ENCODE measurements at places on chromosomes 3 and 15.

DNA sequence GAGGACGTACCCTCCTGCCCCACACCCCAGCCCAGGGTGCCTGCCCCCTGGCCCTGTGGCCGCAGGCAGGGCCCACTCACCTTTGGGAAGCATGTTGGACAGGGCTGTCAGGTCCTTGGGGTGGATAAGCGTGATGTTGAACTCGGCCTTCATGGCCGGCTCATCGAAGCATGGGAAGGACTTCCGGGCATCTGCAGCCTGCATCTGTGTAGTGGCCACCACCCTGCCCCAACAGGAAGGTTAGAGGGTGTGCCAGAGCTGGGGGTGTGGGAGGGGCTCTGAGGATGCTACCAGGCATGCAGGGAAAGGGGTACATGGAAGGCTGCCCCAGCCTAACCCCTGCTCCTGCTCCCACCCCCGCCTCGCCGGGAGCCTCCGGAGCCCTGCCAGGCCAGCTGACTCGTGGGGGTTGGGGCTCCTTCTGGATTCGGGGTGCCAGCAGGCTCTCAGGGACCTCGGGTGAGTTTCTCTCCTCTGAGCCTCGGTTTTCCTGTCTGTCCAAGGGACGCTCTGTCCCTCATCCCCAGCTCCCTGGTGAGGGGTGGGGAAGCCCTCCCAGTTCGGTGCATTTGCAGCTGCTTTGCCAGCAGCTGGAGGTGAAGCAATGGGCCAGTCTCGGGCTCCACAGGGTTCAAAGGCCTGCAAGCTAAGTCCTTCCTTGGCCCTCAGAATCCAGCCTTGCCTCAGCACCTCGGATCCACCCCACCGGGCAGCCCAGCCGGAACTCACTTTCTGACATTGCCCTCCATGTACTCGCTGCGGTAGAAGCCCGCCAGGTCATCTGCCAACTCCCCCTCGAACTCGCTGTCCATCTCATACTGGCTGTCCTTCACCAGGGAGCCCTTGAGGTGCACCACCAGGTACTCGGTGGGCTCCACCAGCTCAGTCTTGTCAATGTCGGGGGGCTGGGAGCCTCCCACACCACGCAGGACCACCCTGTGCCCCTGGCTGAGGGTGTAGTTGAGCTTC is 9.1 kb downstream of the ANPEP start:
- no peak for DNase-seq

DNA sequence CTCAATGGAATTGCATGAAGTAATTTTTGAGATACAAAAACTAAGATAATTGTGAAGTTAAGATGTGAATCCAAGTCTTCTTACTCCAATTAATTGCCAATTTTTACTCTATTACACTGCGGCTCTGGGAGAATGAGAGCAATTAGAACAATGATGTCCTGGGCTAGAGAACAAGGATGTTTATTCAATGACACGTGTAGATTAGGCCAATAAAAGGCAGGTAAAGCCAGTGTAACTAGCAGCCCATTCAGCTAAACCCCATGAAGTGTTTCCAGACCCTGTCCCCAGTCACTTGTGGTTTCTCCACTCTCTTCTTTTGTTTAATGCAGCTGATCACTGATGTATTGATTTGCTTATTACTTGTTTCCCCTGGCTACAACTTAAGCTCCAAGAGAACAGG is 381.1 kb upstream of the ARHGEF26 start:
- no peak for DNase-seq

DNA sequence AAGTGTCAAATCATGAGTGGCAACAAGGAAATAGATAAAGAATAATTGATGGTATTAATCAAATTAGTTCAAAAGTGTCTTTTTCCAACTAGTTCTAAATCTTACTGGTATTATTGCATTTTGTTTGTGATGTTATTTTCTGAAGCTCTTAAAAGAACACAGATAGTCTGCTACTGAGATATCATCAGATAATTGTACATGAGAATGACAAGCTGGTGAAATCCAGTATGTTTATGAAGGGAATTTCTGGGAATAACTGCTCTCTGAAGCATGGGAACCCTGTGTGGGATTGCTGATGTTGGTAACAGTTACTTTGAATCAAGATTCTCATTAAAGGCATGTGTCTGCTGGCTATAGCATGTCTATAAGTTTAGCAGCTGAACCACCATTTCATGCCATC is 190.3 kb upstream of the CDIN1 start:
- DNase-seq = no peak

- DNase-seq = no peak
Measured at GRCh38 chr15:71379893-71380292, 264.6 kb downstream of the THSD4 start.

GRCh38 chr3:58071480-58071971 is 63.3 kb downstream of the FLNB start:
- no peak for DNase-seq

DNA sequence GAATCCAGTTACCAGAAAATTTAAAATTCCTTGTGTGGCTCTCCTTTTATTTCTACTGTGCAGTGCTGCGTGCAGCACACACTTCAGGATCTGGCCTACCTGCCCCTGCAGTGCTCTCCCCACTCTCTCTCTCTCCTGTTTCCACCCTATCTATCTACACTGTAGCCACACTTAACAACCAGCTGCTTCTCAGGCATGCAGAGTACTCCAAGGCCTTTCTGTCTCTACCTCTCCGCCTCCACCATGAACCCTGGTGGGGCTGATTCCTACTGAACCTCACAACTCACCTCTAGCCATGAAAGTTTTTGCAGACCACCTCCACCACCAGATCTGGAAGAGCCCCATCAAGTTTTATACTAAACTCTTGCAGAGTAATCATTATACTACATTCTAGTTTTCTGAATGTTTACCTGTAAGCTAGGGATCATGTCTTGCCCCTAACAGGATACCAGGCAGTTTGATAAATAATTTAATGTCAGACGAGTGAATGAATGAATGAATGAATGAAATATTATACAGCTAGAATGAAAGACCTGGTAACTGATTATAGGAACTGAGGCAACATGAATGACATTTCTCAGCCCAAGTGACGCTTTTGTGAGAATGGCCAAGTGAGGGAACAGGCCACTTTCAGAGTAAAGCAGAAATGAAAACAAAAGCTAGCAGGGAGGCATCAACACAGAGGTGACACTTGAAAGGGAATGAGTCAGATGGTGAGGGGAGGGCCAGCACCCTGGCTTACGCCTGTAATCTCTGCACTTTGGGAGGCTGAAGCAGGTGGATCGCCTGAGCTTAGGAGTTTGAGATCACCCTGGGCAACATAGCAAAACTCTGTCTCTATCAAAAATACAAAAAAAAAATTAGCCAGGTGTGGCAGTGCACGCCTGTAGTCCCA is 363.5 kb downstream of the FOXP1 start:
- no peak for DNase-seq

GRCh38 chr3:129238945-129239705 is 10.3 kb upstream of the COPG1 start:
- DNase-seq = no peak

DNA sequence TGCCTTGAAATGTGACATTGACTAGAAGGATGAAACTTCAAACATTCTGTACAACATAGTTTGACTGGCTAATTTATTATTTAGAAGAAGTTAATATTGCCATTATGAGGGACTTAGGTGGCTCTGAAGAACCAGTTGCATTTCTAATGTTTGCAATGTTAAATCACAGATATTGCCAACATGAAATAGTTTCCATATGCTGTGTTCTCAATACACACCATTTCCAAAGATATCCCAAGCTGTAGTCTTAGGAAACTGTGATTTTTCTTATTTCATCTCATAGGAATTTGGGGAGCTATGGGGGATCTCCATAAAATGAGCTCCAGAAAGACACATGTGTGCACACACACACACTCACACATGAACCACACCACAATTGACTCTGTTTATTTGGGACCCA is 36.3 kb downstream of the ALG1L2 start:
- no peak for DNase-seq

GRCh38 chr3:3027976-3028567 is 82.1 kb downstream of the IL5RA start:
- DNase-seq = no peak

GRCh38 chr3:106206146-106206545 is 337.3 kb upstream of the CBLB start:
- no peak for DNase-seq

- DNase-seq = no peak
Measured at GRCh38 chr3:42007785-42008184, 45.9 kb upstream of the ULK4 start.

DNA sequence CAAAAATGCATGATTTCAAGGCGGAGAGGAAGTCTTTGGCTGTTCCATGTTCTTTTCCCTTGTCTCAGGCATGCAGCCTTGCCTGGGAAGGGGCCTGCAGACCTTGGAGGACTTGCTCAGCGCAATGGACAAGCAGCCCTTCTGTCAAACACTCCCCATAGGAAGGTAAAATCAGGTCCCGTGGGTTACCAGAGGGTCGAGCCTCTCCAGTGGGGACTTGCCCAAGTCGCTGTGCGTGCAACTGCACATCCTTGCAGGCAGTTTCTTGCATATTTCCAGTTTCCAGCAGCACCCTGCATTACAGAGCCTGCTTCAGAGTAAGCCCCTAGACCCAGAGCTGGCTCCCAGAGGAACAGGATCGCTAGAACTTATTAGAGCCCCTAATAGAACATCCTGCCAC is 75.5 kb upstream of the KLF13 start:
- DNase-seq = no peak

Measured in thoracic aorta (tissue), 2 donors.